ENCODE measurements at places on chromosomes 16 and 17.
A peak's percentile ranks its signal among the peaks of the same experiment; 100 is the strongest.

DNA sequence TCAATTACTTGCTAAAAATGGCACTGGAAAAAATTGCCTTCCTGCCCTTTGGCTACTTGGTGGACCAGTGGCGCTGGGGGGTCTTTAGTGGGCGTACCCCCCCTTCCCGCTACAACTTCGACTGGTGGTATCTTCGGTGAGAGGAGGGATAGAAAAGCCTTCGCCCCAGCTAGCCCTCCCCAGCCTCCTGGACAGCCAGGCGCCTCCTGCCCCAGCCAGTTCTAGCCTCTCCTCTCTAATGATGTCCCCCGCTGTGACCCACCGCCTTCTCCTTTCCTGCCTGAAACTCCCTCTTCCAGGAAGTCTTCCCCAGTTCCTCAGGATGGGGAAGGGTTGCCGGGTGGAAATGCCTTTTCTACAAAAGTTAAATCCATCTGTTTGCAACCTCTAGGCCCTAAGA is 6.2 kb downstream of the ACE start:
- DNase-seq = no peak

GRCh38 chr17:12765548-12765947 is 23.8 kb upstream of the ARHGAP44 start:
- DNase-seq = peak; percentile 6

DNA sequence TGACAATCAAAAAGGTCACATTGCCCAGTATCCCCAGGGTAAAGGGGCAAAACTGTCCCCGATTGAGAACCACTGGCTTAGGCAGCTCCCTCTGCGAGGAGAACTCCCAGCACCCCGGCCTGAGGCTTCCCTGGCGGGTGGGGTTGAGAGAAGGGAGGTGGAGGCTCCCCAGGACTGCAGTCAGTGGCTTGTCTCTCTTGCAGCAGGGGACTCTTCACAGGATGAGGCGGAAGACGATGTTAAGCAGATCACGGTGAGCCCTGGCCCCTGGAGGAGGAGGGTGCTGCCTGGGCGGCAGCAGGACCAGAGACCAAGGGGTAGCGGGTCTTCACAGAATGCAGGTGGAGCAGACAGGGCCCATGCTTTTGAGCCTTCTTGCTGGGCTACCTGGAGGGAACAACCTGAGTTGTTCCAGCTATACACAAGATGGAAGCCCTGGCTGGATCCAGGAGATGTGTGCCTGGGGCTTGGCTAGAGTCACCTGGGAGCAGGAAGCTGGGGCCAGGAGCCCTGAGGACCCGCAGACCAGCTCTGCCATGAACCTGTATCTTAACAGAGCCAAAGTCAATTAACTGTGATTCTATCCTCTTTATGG is 16.8 kb downstream of the POLR3E start:
- no peak for DNase-seq

DNA sequence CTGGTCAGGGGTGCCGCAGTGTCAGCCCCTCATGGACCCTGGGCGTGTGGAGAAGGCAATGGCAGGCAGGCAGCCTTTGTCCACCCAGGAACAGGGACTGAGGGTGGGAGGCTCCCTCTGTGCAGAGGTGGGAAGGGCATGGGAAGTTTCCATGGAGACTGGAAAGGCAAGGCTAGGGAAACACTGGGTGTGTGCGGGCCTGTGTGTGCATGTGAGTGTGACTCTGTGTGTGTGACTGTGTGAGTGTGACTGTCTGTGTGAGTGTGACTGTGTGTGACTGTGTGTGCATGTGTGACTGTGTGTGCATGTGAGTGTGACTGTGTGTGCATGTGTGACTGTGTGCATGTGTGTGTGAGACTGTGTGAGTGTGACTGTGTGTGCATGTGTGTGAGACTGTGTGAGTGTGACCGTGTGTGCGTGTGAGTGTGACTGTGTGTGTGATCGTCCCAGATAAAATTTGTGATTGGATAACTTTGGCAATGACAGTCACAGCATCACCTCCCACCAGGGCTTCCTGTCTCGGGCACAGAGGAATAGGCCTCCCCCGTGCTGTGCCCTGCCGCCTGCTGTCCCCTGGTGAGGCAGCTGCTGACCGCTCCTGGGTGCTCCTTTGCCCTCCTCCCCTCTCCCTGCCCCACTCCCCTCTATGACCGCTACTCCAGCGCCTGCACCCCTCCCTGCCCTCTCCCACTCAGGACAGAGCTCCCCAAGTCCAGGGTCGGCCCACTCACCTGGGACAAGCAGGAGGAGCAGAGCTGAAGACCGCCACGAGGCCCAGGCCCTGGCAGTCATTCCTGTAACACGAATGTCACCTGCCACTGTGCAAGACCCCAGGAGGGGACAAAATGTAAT is 698 bp downstream of the CD300C start:
- no peak for DNase-seq

- DNase-seq = no peak
These were observed 120.5 kb downstream of the ZFHX3 start for GRCh38 chr16:72927199-72928089.

- DNase-seq = peak; percentile 57
These were observed 1.3 kb downstream of the HOXB9 start for GRCh38 chr17:48624544-48625494.

GRCh38 chr17:2684549-2684948 is 27.0 kb downstream of the CLUH start:
- DNase-seq = no peak

GRCh38 chr16:22161401-22161800 is 905 bp upstream of the SDR42E2 start:
- no peak for DNase-seq

GRCh38 chr16:30413112-30413806 is 5.9 kb downstream of the ZNF771 start:
- no peak for DNase-seq

GRCh38 chr17:40511667-40512220 is 10.3 kb upstream of the TNS4 start:
- no peak for DNase-seq

DNA sequence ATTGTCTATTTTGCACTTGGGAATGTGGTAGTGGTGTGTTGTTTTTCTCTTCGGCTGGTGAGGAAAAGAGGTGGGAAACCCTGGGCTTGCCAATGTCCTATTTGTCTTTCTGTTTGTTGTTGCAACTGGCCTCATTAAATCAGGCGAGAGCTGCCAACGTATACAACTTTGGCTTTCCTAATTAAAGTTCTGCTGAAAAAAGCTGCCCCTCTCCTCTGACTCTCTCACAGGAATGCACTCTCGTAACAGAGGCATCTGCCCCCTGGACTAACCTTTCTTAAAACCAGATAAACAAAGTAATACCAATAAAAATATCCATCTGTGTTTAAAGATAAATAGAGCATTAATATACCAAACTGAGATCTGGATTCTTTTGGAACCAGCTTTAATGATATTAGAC is 7.8 kb downstream of the CDRT15 start:
- no peak for DNase-seq

DNA sequence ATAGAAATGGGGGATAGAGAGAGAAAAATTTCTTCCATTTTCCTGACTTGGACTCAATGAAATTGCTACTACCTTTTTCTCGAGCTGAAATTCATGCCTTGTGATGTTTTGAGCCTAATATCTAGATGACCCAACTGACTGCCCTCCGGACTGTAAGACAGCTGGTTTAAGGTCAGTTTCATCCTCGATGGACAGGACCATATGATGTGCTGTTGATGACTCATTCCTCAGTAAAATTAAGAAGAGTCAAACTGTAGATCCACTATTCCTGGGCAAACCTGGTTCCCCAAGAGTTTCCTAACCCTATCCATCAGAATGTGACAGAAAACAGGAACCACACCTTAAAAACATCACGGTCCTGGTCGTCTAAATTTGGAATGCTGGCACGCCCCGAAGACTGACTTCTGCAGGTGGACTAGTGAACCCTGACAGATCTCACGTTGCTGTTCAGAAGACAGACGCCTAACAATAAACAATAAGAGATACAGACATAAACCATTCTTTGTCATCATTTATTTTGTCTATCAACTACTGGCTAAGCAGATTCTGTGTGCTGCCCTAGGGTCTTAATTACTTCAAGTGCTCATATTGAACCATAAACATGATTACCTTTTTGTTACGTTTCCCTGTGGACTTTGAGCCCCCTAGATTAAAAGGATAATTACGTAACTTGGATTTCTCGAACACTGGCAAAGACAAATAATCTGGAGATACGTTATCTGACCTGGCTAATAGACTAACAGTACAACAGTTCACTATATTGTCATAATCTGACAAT is 45.1 kb upstream of the NOS2 start:
- DNase-seq = no peak

DNA sequence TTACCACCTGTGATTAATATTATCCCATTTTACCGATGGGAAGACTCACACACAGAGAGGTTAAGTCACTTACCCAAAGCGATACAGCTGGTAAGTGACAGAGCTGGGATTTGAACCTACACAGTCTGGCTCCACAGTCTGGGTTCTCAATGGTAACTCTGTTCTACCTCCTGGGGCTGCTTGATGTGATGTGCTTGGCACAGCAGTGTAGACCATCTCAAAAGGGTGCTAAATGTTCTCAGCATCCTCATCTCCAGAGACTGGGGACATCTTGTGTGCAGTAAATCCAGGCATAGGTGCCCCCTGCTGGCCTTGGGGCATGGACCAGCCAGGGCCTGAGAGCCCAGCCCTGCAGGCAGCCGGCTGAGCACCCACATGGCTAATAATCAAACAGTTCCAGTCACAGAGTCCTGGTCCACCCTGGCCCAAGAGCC is 15.4 kb upstream of the KATNB1 start:
- DNase-seq = peak; percentile 60

DNA sequence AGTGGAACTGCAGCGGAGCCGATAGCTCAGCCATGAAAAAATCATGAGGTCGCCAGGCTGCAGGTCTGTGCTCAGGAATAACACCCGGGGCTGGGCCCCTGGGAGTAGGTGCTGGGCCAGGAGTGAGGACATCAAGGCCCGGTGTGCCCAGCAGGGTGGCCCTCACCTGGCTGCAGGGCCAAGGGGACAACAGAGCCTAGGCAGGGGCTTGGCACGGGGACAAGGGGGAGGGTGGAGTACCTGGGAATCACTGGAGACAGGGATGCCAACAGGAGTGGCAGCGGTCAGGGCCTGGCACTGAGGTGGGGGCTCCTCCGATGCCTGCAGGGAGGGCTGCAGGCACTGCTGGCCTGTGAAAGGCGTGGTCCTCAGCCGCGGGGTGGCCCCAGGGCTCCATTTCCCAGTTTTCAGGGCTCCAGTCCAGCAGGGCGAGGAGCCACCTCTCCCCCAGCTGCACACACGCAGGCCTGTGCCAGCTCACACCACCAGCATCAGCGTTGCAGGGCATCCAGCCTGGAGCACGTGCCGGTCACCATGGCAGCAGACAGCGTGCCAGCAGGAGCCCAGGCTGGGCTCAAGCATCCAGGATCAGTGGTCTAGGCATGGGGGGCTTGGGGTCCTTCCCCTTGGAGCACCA is 4.7 kb upstream of the FSCN2 start:
- DNase-seq = no peak

- peak; percentile 63 for DNase-seq
These were observed 29.9 kb downstream of the DYNLL2 start for GRCh38 chr17:58112970-58113631.

DNA sequence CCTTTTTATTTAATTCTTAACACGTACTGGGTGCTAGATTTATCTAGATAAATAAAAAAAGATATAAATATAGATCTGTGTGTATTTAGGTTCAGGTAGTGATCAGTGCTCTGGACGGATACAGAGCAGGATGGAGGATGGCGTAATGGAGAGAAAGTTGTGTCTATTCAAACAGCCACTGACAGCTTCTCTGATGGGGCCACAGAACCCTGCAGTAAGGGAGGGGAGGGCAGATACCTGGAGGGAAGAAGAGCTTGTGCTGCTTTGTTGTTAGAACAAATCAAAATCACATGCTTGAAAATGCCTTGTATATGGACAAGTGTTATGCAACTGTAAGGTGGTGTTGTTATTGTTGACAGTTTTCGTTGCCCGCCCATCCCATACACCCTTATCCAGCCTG is 170.2 kb downstream of the UTP18 start:
- DNase-seq = no peak

GRCh38 chr16:31064882-31065461 is 9.1 kb downstream of the ZNF668 start:
- DNase-seq = no peak
